Activated naive CD8-positive, alpha-beta T cell treated with anti-CD3 and anti-CD28 coated beads, Interleukin-2, amount 10 ng/mL, durations not matched to agents 7 days and 5 days (primary cell): ENCODE measurements at places on chromosomes 2 and 18.

DNA sequence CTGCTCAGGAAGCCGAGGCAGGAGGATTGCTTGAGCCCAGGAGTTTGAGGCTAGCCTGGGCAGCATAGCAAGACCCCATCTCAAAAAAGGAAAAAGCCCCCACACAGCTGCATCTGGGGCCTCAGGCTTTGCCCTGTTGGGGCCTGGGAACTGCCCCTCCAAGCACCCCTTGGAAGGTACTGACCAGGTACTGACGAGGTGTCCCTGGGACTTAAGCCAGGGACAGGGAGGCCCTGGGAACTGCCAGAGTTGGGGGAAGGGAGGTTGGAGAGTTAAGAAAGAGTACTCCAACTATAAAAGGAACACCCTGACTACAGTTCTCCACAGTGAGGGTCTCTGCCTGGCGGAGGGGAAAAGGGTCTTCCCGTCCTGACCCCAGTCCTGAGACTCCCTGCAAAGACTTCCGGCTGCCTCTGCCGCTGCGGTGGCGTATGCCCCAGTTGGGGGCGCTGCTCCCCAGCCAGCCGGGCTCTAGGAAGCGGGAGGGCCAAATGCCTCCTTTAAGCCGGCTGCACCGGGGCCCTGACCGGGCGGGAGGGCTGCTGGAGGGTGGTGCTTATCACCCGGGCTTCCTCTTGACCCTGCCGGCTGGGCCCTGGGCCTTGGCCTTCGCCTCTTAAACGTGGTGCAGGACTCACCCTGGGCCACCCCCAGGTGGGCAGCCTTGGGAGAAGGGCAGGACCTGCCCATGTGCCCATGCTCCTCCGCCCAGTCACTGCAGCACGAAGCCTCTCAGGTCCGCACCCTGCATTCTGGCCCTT is 12.8 kb downstream of the SLC30A3 start:
- peaks cover 4% of the 10 kb centered on the region for H3K4me1 ChIP-seq
- no peak overlapping the region for H3K27ac ChIP-seq
- DNase-seq, result peak; percentile 80

- no peak overlapping the region for H3K4me3 ChIP-seq
- DNase-seq, result no peak
- H3K27me3 ChIP-seq, result no peaks in the 10 kb centered on the region
These were observed 91.0 kb downstream of the ICA1L start for GRCh38 chr2:202780514-202781021.

- no peaks in the 10 kb centered on the region for H3K4me1 ChIP-seq
- no peak overlapping the region for H3K27ac ChIP-seq
- no peak for DNase-seq
These were observed 135.5 kb upstream of the MC4R start for GRCh38 chr18:60508108-60508507.

DNA sequence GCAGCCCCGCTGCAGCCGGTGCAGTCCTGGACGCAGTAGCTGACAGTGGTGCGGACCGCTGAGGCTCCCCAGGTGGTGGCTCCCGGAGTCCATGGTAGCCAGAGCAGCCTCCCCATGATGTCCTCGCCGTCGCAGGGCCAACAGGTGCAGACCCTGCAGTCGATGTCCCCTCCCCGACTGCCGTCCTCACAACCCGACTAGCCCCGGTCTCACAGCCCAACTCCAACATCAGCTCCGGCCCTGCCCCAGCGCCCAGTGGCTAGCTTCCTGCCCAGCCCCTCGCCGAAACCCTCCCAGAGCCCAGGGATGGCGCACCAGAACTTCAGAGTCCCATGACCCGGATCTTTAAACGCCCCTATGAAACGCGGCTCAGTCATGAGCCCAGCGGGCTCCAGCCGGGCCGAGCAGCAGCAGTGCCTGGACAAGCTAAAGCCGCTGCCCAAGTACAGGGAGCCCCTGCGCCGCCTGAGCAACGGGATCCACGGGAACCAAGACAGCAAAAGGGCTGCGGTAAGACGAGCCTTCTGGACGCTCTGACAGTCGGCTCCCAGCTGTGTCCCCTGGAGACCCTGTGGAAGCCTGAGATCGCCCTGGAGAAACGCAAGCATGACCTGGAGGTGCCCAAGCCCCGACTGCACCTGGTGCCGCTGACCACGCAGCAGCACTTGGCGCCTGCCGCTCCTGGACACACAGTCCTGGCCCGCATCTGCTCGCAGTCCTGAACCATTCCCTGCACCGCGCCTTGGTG is 53.8 kb upstream of the TUBA3E start:
- DNase-seq, result no peak
- no peak overlapping the region for H3K27ac ChIP-seq
- no peaks in the 10 kb centered on the region for H3K36me3 ChIP-seq
- H3K4me3 ChIP-seq, result no peak overlapping the region
- H3K27me3 ChIP-seq, result peaks cover 62% of the 10 kb centered on the region
- H3K4me1 ChIP-seq, result no peaks in the 10 kb centered on the region

GRCh38 chr2:39570614-39571013 is 95.1 kb upstream of the TMEM178A start:
- H3K36me3 ChIP-seq, result no peaks in the 10 kb centered on the region
- H3K27me3 ChIP-seq, result no peaks in the 10 kb centered on the region
- no peak overlapping the region for H3K27ac ChIP-seq
- no peak for DNase-seq
- H3K4me1 ChIP-seq, result no peaks in the 10 kb centered on the region
- H3K4me3 ChIP-seq, result no peak overlapping the region

DNA sequence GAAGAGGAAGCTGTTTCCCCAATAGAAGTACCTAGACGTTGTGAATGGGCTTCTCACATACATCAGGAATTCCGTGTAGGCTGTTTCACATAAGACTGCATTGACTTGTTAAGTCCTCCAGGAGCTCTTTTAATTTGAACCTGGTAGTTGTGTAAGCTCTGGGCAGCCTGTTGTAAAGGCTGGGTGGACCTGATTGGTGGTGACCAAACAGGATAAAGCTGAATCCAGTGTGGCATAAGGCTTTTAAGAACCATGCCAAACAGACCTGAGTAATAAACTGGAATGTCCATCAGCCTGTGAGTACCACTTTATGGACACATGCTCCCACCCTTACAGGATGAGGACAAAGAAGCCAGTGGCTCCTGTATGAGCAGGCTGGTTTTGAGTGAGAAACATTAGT is 24.1 kb downstream of the RMND5A start:
- H3K4me3 ChIP-seq, result no peak overlapping the region
- H3K27ac ChIP-seq, result peak overlapping the region; percentile 30
- peaks cover 32% of the 10 kb centered on the region for H3K36me3 ChIP-seq
- H3K4me1 ChIP-seq, result peaks cover 18% of the 10 kb centered on the region

DNA sequence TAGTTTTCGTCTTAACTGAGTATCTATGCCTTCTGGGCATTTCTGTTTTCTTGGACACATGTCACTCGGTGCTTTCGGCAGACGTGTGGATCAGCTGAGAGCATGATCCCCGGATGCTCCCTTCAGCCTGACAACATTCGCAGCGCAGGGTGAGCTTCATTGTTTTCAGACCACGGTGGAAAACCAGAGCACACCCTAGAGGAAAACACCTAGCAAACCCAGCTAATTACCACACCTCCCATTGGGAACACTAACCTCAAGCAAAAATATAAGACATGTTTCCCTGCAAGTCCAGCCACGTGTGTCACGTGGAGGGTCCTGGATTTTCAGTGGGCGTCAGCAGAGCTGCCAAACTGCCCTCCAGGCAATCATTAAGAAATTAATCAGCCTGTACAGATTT is 31.0 kb downstream of the ANKRD29 start:
- H3K4me1 ChIP-seq, result peaks cover 15% of the 10 kb centered on the region
- DNase-seq, result no peak
- H3K27me3 ChIP-seq, result peaks cover 19% of the 10 kb centered on the region

GRCh38 chr18:32696376-32696775 is 76.4 kb downstream of the KLHL14 start:
- H3K36me3 ChIP-seq, result no peaks in the 10 kb centered on the region
- DNase-seq, result no peak
- H3K4me1 ChIP-seq, result no peaks in the 10 kb centered on the region
- H3K27me3 ChIP-seq, result no peaks in the 10 kb centered on the region
- H3K27ac ChIP-seq, result no peak overlapping the region
- no peak overlapping the region for H3K4me3 ChIP-seq

GRCh38 chr2:16664052-16664731 is 1.4 kb downstream of the CYRIA start:
- H3K27me3 ChIP-seq, result peaks cover 50% of the 10 kb centered on the region
- H3K4me1 ChIP-seq, result peaks cover 5% of the 10 kb centered on the region
- peak overlapping the region; percentile 52 for H3K4me3 ChIP-seq
- H3K36me3 ChIP-seq, result no peaks in the 10 kb centered on the region
- H3K27ac ChIP-seq, result no peak overlapping the region

GRCh38 chr2:147524912-147525311 is 319.9 kb upstream of the ACVR2A start:
- H3K27me3 ChIP-seq, result peaks cover 3% of the 10 kb centered on the region
- DNase-seq, result no peak
- no peak overlapping the region for H3K4me3 ChIP-seq
- H3K4me1 ChIP-seq, result peaks cover 13% of the 10 kb centered on the region

DNA sequence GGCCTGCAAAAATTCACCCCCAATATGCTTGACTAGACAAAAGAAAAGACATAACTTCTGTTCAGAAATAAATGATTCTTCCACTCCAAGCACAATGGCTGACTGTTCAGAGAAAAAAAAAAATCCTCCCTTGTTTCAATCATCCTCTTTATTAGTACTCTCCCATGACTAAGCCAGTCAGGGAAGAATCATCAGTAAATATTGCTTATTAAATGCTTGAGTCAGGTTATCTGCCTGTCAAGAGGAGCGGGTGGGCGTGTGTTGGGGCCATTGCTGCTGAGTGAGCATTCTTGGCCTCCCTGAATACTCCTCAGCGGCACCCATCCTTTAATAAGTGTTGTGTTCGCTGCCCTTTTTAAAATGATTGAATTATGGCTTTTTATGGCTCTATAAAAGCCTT is 1334.8 kb upstream of the CELF4 start:
- no peak overlapping the region for H3K27ac ChIP-seq
- no peak overlapping the region for H3K4me3 ChIP-seq
- H3K4me1 ChIP-seq, result no peaks in the 10 kb centered on the region
- H3K27me3 ChIP-seq, result no peaks in the 10 kb centered on the region

GRCh38 chr18:25805939-25806338 is 284.5 kb downstream of the SS18 start:
- no peaks in the 10 kb centered on the region for H3K4me1 ChIP-seq
- no peaks in the 10 kb centered on the region for H3K36me3 ChIP-seq
- peaks cover 4% of the 10 kb centered on the region for H3K27me3 ChIP-seq
- H3K4me3 ChIP-seq, result no peak overlapping the region
- no peak for DNase-seq

GRCh38 chr2:224359569-224359968 is 42.3 kb downstream of the FAM124B start:
- no peaks in the 10 kb centered on the region for H3K36me3 ChIP-seq
- no peak overlapping the region for H3K4me3 ChIP-seq
- H3K27ac ChIP-seq, result no peak overlapping the region
- no peaks in the 10 kb centered on the region for H3K4me1 ChIP-seq

- no peak overlapping the region for H3K27ac ChIP-seq
- no peak for DNase-seq
- H3K36me3 ChIP-seq, result peaks cover 4% of the 10 kb centered on the region
- no peak overlapping the region for H3K4me3 ChIP-seq
- H3K4me1 ChIP-seq, result no peaks in the 10 kb centered on the region
- no peaks in the 10 kb centered on the region for H3K27me3 ChIP-seq
These were observed 551.1 kb downstream of the ZEB2 start for GRCh38 chr2:143968860-143969259.

- no peak overlapping the region for H3K4me3 ChIP-seq
- no peaks in the 10 kb centered on the region for H3K27me3 ChIP-seq
- H3K4me1 ChIP-seq, result no peaks in the 10 kb centered on the region
- H3K27ac ChIP-seq, result no peak overlapping the region
These were observed 28.6 kb downstream of the LRATD1 start for GRCh38 chr2:14661163-14661562.

- H3K27me3 ChIP-seq, result no peaks in the 10 kb centered on the region
- peak overlapping the region; percentile 60 for H3K27ac ChIP-seq
- H3K36me3 ChIP-seq, result peaks cover 5% of the 10 kb centered on the region
- DNase-seq, result no peak
These were observed 1.2 kb downstream of the PER2 start for GRCh38 chr2:238286987-238287736.

- H3K27me3 ChIP-seq, result peaks cover 16% of the 10 kb centered on the region
- no peak overlapping the region for H3K4me3 ChIP-seq
- no peak for DNase-seq
These were observed 26.1 kb upstream of the PDIA6 start for GRCh38 chr2:10838734-10839133.

DNA sequence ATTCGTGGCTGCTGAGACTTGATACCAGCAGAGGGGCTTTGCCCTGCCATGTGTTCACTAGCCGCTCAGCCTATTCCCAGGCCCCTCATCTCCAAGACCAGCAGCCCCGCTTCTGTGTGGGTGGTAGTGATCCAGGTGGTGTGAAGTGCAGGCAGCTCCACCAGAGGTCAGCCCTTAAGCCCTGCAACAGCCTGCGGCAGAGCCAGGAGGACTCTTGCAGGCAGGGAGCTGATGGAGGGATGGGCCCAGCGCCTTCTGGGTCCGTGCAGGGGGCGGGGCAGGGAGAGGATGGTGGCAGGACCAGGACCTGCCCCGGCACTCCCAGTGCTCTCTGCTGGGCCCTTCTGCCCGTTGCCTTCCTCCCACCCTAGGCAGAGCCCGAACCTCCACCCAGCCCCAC is 162.0 kb downstream of the SH3BP4 start:
- no peaks in the 10 kb centered on the region for H3K4me1 ChIP-seq
- no peaks in the 10 kb centered on the region for H3K36me3 ChIP-seq
- DNase-seq, result no peak
- H3K27me3 ChIP-seq, result peaks cover 18% of the 10 kb centered on the region

DNA sequence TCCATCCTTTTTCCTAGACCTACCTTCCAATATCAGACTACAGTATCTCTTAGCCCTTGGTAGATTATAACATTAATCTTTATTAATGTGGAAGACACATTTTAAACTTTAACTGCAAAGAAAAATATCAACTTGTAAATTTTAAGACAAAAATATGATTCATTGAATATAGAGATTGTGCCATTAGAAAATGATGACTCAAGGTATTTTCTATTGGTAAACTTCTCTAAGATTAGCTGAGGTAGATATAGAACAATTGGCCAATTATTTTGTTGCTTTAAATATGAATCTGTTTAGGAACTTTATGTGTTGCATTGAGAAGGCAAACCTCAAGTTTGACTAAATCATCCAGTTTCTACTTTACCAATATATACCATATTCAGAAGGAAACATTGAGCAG is 604.7 kb downstream of the CBLN2 start:
- no peak for DNase-seq
- no peaks in the 10 kb centered on the region for H3K4me1 ChIP-seq
- H3K4me3 ChIP-seq, result no peak overlapping the region
- peaks cover 2% of the 10 kb centered on the region for H3K27me3 ChIP-seq
- no peak overlapping the region for H3K27ac ChIP-seq

- DNase-seq, result no peak
- peak overlapping the region; percentile 27 for H3K27ac ChIP-seq
- no peaks in the 10 kb centered on the region for H3K27me3 ChIP-seq
- no peak overlapping the region for H3K4me3 ChIP-seq
- no peaks in the 10 kb centered on the region for H3K36me3 ChIP-seq
These were observed 81.5 kb upstream of the YWHAQ start for GRCh38 chr2:9712263-9712662.

GRCh38 chr2:173407646-173408045 is 53.0 kb downstream of the CDCA7 start:
- peaks cover 40% of the 10 kb centered on the region for H3K27me3 ChIP-seq
- no peak overlapping the region for H3K4me3 ChIP-seq
- H3K36me3 ChIP-seq, result no peaks in the 10 kb centered on the region
- H3K4me1 ChIP-seq, result no peaks in the 10 kb centered on the region
- no peak for DNase-seq

GRCh38 chr2:236613612-236614011 is 44.0 kb downstream of the ACKR3 start:
- no peak overlapping the region for H3K27ac ChIP-seq
- no peak overlapping the region for H3K4me3 ChIP-seq
- peaks cover under 1% of the 10 kb centered on the region for H3K4me1 ChIP-seq
- peaks cover 4% of the 10 kb centered on the region for H3K27me3 ChIP-seq
- no peaks in the 10 kb centered on the region for H3K36me3 ChIP-seq
